Transverse colon (tissue), 4 donors: ENCODE measurements at places on chromosomes 12 and 14. TPM values are rescaled to one million over a fixed set of nuclear protein-coding genes. Genes with fewer than 3 reads are reported as not detected.
A peak's percentile ranks its signal among the peaks of the same experiment; 100 is the strongest.

DNA sequence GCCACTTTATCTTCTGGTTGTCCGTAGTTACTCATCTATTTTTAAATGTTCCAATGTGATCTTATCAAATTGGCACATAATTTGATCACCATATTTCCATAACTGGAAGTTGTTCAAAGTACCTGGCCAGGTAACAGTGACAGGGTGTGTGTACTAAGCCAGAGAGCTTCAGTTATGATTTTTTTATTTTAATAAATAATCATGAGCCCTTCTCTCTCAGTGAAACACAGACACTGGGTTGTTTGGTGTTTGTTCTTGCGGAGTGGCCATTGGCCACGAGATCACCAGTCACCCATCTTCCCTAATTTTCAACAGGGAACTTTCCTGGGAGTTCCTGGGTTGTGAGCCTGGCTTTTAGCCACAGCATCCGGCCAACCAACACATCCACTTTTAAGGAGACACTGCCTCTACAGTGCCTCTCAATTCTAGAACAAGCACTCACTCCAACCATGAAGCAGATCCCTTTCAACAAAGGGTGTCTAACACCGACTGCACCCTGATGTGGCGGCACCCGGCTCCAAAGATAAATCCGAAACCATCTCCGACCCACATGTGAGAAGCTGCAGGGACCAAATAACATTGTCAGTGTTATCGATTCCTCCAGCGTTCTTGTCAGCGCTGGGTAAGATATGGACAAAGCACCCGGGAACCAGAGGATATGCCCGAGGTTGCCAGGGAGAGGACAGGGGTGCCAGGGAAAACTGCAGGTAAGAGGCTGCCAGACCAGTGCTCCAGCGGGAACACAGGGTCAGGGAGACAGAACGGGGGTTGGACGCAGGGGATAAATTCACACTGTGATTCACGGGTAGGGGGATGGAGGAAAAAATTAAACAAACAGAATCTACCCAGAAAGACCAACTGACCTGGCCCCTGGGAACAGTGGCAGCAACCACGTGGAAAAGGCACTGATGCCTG lies 49.9 kb downstream of the FOXN3 start:
- no peaks in the 10 kb centered on the region for H3K36me3 ChIP-seq
- H3K27ac ChIP-seq = peak overlapping the region; percentile 31
- peak overlapping the region; percentile 2 for H3K4me3 ChIP-seq
- peaks cover 71% of the 10 kb centered on the region for H3K4me1 ChIP-seq
- peak; percentile 24 for DNase-seq

- H3K4me1 ChIP-seq = peaks cover 20% of the 10 kb centered on the region
- no peak overlapping the region for H3K4me3 ChIP-seq
- peak; percentile 28 for DNase-seq
- H3K27me3 ChIP-seq = no peaks in the 10 kb centered on the region
- H3K27ac ChIP-seq = peak overlapping the region; percentile 58
Observed at GRCh38 chr14:69317102-69317755, 57.3 kb downstream of the GALNT16 start.

DNA sequence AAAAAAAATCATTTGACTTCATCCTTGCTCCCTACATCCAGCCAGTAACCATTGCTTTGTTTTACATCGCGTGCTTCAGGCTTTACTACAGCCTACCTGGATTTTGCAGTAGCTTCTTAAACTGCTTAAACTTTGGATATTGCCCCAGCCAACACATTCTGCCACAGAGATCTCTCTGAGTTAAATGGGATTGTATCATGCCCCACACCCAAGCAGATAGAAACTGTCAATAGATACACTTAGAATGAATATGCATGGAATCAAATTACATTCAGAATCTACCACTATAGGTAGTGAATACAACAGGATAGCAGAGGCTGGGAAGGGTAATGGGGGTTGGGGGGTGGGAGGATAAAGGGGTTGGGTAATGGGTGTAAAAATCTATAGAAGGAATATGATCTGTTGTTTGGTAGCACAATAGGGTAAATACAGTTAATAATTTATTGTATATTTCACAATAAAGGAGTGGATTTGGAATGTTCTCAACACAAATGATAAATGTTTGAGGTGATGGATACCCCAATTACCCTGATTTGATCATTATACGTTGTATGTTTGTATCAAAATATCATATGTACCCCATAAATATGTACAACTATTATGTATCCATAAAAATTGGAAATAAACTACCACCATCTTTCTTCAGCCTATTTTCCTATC lies 2.7 kb upstream of the MYRFL start:
- no peak for DNase-seq
- H3K27me3 ChIP-seq = no peaks in the 10 kb centered on the region
- H3K4me3 ChIP-seq = no peak overlapping the region
- no peak overlapping the region for H3K27ac ChIP-seq

DNA sequence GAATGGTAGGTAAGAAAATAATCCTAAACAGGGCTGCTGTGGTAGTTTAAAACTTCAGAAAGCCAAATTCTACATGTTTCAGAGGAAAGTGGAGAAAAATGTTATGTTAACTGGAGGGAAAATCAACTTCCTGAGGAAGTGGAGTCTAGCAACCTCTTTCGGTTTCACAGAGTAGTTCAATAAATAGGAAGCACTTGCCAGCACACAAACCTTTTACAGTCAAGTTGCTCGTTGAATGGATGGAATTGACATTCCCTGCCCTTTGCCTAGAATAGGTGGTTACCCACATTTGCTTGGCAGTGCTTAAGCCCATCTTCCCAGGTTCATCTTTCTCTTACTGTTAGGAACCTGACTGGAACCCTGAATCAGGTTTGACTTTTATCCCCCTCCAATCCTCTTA lies 15.9 kb downstream of the ANKRD13A start:
- no peaks in the 10 kb centered on the region for H3K36me3 ChIP-seq
- DNase-seq = no peak
- no peaks in the 10 kb centered on the region for H3K4me1 ChIP-seq
- H3K27ac ChIP-seq = no peak overlapping the region
- no peaks in the 10 kb centered on the region for H3K27me3 ChIP-seq

DNA sequence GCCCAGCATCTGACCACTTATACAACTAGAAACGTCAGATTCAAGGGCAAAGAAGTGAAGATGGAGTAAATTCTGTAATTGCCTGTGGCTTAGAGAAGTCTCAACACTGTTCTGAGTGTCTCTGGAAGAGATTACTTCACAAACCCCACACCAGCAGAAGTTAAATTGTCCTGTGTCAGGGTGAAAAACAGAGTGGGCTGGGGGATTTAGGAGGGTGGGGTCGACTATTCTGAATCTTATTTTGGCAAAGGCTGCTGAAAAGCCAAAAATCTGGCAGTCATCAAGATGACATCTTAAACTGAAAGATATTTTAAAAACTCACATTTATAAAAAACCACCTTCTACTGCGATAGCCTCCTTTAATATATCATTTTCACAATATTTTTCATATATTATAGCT lies 180.8 kb downstream of the KLHL28 start:
- no peak overlapping the region for H3K4me3 ChIP-seq
- DNase-seq = no peak

- peak; percentile 39 for DNase-seq
- H3K27ac ChIP-seq = peak overlapping the region; percentile 91
- peak overlapping the region; percentile 77 for H3K4me3 ChIP-seq
- H3K4me1 ChIP-seq = peaks cover 5% of the 10 kb centered on the region
- peaks cover 55% of the 10 kb centered on the region for H3K27me3 ChIP-seq
Observed at GRCh38 chr12:24561882-24562770, 386.8 kb downstream of the BCAT1 start.

- H3K27me3 ChIP-seq = no peaks in the 10 kb centered on the region
- no peak overlapping the region for H3K4me3 ChIP-seq
- H3K36me3 ChIP-seq = no peaks in the 10 kb centered on the region
- H3K27ac ChIP-seq = no peak overlapping the region
- H3K4me1 ChIP-seq = no peaks in the 10 kb centered on the region
- no peak for DNase-seq
Observed at GRCh38 chr14:33685698-33686097, 265.2 kb downstream of the EGLN3 start.

GRCh38 chr14:31212893-31213292 lies 5.3 kb upstream of the HECTD1 start:
- no peak for DNase-seq
- no peak overlapping the region for H3K4me3 ChIP-seq
- peaks cover 12% of the 10 kb centered on the region for H3K4me1 ChIP-seq
- no peaks in the 10 kb centered on the region for H3K36me3 ChIP-seq
- no peak overlapping the region for H3K27ac ChIP-seq

DNA sequence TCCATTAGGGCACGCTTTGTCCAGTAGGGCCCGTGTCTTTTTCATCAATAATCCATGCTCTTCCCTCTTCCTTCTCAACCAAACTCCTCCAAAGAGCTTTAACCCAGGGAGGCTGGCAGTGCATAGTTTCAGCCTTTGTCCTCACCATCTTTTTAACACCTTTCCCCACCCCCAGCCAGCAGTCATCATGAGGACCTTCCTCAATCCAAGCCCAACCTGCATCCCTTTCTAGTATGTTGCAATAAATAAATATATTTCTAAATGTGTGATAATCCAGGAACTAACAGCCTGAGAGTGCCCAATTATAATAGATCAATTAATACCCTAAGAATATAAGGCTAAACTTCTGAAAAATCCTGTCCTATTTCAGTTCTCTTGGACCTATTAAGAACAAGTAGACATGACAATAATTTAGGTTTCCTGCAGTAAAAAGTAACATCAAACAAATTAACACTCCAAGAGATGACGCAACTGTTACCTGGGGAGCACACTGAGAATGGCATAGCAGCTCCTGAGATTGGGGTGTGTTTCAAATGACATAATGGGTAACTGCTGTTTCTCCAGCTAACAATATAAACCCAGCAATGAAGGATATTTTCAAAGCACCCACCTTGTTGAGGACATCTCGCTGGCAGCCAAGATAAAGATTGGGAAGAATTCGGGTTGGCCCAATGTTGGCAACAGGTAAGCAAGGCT lies 62.6 kb downstream of the DUSP16 start:
- H3K27me3 ChIP-seq = no peaks in the 10 kb centered on the region
- no peak overlapping the region for H3K4me3 ChIP-seq
- H3K4me1 ChIP-seq = peaks cover 2% of the 10 kb centered on the region
- no peak for DNase-seq

DNA sequence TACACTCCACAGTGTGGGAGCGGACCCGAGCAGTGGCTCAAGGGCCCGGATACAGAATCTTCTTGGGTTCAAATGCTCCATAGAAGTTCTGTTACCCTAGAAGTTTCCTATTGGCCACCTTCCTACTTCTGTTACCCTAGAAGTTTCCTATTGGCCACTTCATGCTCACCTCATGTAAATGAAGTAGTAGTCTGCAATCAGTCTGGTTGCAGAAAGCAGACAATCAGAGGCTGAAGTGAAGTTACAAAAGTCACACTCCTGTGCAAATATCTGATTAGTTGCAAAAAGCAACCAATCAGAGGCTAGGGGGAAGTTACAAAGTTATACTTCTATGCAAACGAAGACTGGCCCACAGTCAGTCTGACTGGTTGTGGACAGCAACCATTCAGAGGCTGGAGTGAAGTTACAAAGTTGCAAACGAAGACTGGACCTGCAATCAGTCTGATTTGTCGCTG lies 77.8 kb upstream of the CPNE8 start:
- no peaks in the 10 kb centered on the region for H3K36me3 ChIP-seq
- DNase-seq = no peak
- H3K4me3 ChIP-seq = no peak overlapping the region
- H3K27me3 ChIP-seq = no peaks in the 10 kb centered on the region
- H3K4me1 ChIP-seq = no peaks in the 10 kb centered on the region

GRCh38 chr12:56816491-56816890 lies 53.4 kb downstream of the HSD17B6 start:
- no peaks in the 10 kb centered on the region for H3K4me1 ChIP-seq
- no peak for DNase-seq
- H3K4me3 ChIP-seq = no peak overlapping the region

DNA sequence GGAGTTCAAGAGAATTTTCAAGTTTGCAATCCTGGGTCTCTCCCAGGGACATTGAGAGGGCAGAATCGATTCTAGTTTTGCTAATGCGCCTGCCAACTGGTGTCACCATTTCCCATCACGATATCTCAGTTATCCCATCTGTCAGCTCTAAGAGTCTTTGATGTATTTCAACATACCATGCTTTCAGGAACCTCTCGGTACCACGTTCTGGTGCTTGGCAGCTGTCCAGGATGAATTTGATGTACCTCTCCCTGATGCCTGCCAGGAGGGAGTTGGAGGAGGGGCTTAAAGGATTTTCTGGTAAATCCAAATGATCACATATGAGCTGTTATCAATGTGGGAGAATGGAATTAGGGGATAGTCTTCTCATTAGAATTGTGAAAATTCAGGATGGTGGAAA lies 332.5 kb downstream of the RGS6 start:
- H3K4me1 ChIP-seq = no peaks in the 10 kb centered on the region
- no peak for DNase-seq
- H3K27ac ChIP-seq = no peak overlapping the region

DNA sequence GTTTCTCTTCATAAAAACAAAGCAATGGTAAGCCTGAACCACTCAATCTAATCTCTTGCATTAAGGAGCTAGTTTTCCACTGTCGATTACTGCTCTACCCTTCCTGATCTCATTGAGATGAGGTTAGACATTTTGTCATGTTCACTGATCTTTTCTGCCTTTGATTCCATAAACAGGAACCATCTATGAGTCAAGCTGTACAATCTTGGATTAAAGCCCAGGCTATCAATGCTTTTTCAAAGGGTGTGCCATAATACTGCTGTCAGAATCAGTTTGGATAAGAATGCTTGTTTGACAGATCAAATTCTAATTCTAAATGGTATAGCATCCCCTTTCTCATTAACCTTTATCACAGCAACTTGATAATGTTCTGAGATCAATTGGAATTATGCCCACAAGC lies 16.1 kb downstream of the GRIP1 start:
- H3K4me1 ChIP-seq = no peaks in the 10 kb centered on the region
- H3K4me3 ChIP-seq = no peak overlapping the region
- H3K36me3 ChIP-seq = no peaks in the 10 kb centered on the region
- no peak for DNase-seq
- H3K27ac ChIP-seq = no peak overlapping the region
- no peaks in the 10 kb centered on the region for H3K27me3 ChIP-seq

DNA sequence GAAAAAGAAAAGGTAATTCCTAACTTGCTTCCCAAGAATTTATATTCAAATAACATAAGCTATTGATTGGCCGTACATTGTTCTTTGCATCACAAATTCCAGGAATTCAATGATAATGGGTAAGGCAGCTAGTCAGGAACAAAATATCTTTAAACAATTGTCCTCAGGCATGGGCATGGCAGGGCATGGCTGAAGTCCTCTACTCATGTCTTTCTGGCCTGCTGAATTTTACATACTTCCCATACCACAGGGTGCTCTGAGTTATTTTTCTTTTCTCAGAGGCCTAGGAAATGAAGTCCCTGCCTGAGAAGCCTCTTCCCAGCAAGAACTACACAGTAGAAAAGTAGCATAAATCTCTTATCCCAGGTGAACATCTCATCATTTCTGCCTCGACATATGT lies 15.1 kb upstream of the DRAM1 start:
- no peaks in the 10 kb centered on the region for H3K27me3 ChIP-seq
- H3K27ac ChIP-seq = no peak overlapping the region
- no peak for DNase-seq
- H3K4me3 ChIP-seq = no peak overlapping the region
- H3K4me1 ChIP-seq = no peaks in the 10 kb centered on the region
- no peaks in the 10 kb centered on the region for H3K36me3 ChIP-seq

MYF6 gene
- total RNA-seq = 0.27 TPM

MOAP1 gene
- total RNA-seq = 3.0 TPM

SERPINA1 gene
- total RNA-seq = 35.2 TPM

PMEL gene
- 4.9 TPM for total RNA-seq
